Left colon (tissue), 2 donors: ENCODE measurements at places on chromosomes 16 and 17. TPM values are rescaled to one million over a fixed set of nuclear protein-coding genes. Genes with fewer than 3 reads are reported as not detected.

DNA sequence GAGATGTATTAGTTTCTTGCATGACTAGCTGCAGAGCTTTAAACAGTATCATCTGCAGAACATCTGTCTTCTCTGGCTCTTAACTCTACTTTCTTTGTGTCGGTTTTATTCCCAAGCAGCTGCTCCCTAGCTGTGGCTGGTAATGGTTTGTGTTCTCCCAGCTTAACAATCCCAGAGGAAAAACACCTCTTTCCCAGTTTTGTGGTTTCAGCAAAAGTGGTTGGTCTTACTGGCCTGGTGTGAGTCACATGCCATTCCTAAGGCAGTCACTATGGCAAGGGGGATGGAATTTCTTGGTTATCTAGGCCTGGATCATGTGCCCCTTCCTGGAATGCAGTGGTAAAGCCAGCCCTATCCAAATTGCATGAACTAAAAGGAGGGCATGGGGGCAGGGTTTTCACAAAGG, 27.5 kb downstream of the OMG start:
- no peak for DNase-seq

DNA sequence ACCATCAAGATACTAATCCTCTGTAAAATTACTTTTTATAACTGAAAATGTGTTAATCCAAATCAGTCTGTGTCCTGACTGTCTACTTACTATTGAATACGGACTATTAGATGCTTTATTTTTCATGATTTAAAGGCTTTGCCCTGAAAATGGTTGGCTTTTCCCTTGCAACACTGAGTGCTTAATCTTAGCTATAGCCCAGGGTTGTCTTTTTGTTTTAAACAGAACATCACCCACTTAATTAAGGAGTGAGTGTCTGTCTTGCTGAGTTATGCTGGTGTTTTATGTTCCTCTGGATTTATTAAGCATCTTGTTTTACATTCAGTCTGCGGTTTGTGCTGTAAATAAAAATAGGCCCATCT, 11.0 kb downstream of the FTO start:
- DNase-seq: no peak

GRCh38 chr17:78890498-78890897, 12.5 kb downstream of the CEP295NL start:
- peak; percentile 63 for DNase-seq

DNA sequence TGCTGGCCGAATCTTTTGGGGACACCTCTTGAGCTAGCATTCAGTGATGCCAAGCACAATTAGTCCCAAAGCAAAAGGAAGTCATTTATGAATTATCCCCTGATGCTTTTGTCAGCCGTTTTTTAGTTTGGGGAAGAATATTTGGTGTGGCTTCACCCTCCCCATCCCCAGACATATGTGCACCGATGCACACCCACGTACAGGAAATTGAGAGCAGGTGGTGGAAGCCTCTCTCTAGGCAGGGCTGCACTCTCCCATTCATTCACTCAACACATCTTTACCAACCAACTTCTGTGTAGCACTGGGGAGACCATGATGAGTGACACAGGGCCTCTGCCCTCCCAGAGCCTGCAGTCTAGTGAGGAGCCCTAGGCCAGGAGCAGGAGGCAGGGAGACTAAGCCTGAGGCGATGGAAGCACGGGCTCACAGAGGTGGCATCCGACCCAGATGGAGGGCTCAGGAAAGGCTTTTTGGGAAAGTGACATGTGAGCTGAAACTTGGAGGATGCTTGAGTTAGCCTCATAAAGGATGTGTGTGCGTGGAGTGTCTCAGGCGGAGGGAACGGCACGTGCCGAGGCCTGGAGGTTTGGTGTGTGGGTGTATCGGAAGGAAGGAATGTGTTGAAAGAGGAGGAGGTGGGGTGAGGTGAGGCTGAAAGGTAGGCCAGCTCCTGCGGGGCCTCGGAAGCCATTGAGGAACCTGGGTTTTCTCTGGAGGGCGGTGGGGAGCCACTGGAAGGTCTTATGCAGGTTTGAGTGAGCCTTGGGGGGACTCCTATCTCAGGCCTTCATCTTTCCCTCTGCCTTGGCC, 43.8 kb downstream of the PSME3IP1 start:
- DNase-seq: no peak

DNA sequence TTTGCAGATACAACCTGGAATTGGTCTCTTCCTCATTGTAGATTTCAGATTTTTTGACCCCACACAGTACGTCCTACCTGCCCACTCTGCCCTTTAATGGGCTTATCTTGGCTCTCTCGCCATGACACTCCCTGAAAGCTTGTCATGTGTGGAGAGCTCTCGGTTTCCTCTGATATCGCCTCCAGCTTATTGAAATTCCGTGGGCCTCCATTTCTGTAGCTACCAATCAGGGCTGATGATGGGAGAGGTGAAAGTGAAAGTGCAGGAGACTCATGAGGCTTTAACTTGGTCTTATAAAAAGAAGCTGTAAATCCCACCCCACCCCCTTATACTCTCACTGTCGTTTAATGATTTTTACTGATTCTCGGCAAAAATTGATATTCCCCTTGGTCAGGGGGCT, 17.7 kb downstream of the HOXB1 start:
- DNase-seq: no peak

DNA sequence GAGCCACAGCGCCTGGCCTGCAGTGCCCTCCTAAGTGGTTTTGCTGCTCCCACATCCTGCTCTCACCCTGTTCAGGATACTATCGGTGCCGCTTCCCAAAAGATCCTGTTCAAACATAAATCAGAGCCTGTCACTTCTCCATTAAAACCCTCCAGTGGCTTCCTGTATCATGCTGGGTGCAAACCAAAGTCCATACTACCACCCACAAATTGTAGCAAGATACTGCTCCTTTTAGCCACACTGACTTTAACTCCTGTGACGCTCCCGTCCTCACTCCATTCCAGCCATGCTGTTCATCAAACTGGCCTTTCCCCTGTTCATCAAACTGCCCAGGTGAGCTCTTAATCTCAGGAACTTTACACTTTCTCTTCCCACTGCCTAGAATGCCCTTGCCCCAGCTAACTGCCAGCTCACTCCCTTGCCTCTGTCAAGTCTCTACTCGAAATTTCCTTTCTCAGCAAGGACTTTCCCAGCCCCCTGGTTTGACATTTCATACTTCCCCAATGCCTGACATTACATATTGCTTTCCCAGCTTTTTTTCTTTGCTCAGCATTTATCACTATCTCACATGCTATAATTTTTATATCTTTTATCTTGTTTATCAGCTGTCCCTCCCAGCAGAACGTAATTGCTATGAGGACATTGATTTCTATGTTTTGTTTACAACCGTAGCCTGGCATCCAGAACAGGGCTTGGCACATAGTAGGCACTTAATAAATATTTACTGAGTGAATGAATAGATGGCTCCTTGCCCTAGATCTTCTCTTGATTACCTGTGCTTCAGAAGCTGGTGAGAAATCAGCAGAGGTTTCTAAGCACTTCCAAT, 44.3 kb upstream of the SMURF2 start:
- peak; percentile 22 for DNase-seq

- no peak for DNase-seq
Observed at GRCh38 chr16:89712274-89712781, 8.4 kb downstream of the VPS9D1 start.

DNA sequence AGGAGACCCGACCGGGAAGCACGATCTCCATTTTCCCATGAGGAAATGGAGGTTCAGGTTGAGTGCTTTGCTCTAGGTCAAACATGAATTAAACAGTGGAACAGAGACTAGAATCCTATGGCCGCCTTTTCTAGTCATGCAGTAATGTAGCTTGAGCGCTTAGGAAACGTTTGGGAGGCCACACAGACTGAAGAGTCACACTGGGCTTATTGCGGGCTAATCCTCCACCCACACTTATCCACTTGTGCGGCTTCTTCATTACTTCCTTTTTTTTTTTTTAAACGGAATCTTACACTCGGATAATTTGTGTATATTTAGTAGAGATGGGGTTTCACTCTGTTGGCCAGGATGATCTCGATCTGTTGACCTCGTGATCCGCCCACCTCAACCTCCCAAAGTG, 26.0 kb downstream of the CACNG3 start:
- DNase-seq: no peak

DNA sequence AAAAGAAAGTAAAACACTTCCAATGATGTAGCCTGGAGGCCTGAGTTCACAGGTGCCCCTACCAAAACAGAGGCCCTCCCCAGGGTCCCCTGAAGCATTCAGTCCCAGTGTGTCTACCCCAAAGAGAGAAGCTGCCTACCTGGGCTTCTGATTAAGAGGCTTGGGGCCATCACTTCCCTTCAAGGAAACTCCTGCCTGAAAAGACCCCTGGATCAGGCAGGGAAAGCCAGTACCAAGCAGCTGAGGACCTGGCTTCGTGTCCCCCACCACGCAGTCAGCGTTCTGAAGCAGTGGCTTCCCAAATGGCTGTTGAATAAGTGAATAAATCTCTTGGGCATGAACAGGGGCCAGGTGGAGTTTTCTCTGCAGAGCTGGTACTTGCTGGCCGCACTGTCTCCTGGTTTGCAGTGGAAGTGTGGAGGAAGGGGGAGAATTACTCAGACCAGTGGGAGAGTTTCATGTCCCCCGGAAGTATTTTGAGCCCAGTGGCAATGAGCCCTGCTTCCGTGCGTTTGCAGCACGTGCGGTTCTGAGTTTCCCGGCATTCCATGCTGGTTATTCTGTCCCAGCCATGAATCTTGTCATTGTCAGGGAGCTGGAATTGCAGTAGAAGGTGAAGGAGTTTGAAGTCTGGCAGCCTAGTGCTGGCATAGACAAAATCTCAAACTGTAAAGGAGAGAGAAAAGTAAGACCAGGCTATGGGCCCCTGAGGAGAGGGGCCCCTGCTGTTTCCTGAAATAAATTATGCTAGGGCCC, 27.0 kb downstream of the RMI2 start:
- DNase-seq: no peak

- no peak for DNase-seq
Observed at GRCh38 chr16:83793179-83793578, 14.6 kb upstream of the HSBP1 start.

DNA sequence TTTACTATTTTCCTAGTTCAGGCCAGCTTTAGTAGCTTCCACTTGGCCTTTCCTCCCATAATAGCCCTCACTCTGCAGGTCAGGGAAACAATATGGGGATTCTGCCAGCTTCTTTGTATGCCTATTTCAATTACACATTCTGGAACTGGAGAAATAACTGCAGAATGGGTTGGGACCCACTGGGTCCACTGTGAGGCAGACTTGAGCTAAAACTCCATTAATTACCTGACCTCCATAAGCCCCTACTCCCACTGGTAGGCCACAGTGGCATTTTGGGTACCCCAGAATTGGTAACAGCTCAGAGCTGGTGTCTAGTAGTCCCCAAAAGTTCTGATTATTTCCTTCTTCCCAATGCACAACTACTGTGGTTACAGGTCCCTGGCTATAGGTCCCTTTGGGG, 16.7 kb upstream of the TENT4B start:
- no peak for DNase-seq

GRCh38 chr17:83062011-83062817, 17.2 kb upstream of the METRNL start:
- DNase-seq: no peak

GRCh38 chr17:34356194-34356593, at the start of gene CCL13:
TSS of gene CCL13 (plus strand) at chr17:34356480. CDS start at chr17:34356527, 47 bp downstream.
- DNase-seq: no peak

DNA sequence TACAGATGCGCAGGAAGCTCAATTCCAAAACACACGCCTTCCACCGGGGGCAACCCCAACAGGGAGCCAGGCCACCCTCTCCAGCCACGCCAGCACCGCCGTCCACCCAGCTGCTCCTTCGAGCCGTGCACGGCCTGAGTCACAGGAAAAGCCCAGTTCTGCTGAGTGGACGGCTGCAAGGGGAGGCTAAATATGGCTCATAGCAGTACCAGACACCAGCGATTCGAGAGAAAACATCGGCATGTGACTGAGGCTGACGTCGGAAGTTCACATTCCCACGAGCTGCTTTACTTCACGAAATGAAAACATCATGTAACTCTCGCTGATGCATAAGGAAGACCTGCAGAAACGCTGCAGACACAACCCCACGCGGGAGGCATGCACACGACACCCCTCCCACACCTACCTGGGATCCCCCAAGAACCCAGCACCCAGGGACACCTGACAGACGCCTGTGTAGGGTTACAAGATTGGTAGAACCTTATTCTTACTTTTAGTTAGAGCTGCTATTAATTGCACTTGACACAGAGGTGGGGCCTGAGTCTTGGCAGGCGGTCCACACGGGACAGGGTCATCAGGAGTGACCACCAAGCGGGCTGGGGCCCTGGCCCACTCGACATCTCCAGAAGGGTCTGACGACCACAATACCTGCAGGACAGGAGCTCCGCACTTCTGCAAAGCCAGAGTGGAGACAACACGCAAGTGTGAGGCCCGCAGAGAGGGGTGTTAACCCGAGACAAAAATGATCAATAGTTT, 116.8 kb downstream of the ANKRD11 start:
- no peak for DNase-seq

- no peak for DNase-seq
Observed at GRCh38 chr17:17228521-17229279, 8.3 kb downstream of the FLCN start.

- DNase-seq: no peak
Observed at GRCh38 chr16:8572919-8573724, 17.2 kb downstream of the TMEM114 start.

- DNase-seq: no peak
Observed at GRCh38 chr17:21482189-21482865, 106.2 kb downstream of the KCNJ12 start.

- no peak for DNase-seq
Observed at GRCh38 chr16:265002-265529, 10.7 kb downstream of the RGS11 start.

DNA sequence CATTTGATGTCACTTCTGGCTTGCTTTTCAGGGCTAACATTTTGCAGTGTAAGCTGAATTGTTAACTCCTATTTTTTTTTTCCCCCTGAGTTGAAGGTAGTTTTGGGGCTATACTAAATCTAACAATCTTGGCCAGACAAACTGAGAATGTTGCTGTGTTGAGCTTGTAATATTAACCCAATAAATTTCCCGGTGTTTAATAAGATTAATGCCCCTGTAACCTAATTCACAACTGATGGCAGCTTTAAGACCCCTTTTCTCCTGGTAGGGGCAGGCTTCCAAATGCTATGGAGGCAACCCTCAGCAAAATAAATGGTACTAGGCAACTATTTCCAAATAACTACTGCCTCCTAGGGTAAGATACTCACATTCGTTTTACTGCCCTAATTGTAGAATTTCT, 549.6 kb upstream of the KIF2B start:
- no peak for DNase-seq

GRCh38 chr17:27577884-27578717, 52.9 kb upstream of the LGALS9 start:
- no peak for DNase-seq

DNA sequence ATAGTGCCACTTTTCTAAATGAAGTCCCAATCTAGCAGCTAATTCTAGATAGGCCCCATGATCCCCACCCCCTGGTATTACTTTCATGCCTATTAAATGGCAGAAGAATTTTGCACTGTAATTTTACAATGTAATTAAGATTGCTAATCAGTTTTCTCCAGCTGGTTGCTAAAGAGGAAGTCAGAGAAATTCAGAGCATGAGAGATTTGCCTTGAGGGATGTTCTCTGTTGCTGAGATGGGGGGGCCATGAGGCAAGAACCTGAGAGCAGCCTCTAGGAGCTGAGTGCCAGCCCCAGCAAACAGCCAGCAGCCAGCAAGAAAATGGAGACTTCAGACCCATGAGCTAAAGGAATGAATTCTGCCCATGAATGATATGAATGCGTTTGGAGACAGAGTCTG, 38.9 kb downstream of the SHCBP1 start:
- no peak for DNase-seq

The CACNG4 gene
- 0.15 TPM for total RNA-seq

The RAMP2 gene
- 7.7 TPM for total RNA-seq

The ST6GALNAC1 gene
- total RNA-seq: 434 TPM

The NAGS gene
- total RNA-seq: 13.8 TPM

The SLFN14 gene
- total RNA-seq: not detected

The ZFP3 gene
- 8.0 TPM for total RNA-seq

The TMEM106A gene
- 9.7 TPM for total RNA-seq

The HBA2 gene
- 4.9 TPM for total RNA-seq

The PLEKHM1 gene
- total RNA-seq: 56.9 TPM

The ABI3 gene
- total RNA-seq: 3.4 TPM

The NEUROD2 gene
- total RNA-seq: 0.12 TPM
